Ovary (tissue), 10 donors: ENCODE measurements at places on chromosomes 13 and 19.

DNA sequence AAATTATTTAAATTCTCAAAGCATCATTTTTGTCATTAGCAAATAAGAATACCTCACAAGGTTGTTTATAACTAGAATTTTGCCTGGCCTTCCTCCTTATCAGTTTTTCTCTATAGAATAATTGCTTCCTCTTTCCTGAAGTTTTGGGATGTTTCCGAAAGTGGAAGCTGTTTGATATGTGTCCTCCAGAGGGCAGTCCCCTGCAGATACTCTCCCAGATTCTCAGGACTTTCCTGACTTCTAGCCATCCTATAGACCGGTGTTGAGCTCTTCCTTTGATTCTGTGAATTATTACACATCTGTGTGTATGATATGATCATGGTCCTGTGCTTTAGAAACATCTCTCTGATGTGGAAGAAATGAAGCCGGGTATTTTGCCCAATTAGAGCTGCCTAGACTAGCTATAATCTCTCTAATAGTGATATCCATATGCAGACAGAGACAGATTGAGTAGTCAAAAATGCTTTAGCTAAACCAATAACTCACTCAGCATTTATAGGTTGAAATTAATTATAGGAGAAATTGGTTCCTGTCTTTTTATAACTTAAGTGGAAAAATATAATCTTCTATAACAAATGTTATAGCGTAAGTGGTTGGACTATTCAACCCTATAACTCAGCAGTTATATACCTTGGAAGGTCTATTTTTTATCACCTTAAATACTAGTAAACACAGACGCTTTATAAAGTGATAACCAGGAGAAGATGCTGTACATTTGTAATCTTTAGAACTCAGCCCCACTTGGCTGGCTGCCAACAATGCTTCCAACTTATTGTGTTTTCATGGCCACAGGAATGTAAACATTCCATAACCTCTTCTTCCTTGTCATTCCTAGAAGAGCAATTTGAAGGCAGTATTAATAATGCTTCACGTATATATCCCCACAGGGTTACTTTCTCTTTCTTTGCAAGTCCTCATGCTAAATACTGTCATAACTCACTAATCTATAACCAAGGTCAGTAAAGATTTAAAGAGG, 201.0 kb upstream of the RXFP2 start:
- H3K36me3 ChIP-seq = no peaks in the 10 kb centered on the region
- no peak for DNase-seq
- no peak overlapping the region for H3K4me3 ChIP-seq
- no peak overlapping the region for H3K27ac ChIP-seq
- no peaks in the 10 kb centered on the region for H3K27me3 ChIP-seq

DNA sequence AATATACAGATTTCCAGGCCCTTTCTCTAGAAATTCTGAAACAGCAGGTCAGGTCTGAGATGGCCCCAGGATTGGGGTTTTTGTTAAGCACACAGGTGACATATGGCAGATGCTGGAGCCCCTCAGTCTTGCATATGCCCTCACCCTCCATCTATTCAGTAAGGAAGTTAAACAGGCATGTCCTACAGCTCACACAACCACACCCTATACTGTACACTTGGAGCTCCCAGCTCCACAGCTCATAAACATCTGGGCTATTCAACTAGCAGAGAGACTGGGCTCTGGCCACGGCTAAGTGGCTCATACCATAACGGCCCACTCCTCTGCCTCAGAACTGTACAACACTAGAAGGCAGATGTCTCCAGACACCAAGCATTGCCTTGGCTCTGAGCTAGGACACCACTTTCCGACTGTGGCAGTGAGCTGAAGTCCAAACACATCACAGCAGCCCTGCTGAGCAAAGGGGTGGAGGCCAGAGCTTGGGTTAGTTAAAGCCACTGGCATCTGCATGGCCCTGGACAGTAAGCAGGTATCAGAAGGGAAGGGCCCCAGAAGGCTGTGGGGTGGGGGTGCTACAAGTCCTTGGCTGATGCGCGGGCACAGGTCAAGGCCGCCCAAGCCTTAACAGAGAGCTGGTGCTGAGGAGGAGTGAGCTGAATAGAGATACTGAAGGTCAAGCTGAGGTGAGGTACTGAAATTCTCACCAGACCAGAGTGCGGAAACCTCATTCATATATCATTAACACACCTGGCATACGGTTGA, 79.1 kb downstream of the ABCC4 start:
- no peak for DNase-seq
- no peaks in the 10 kb centered on the region for H3K27me3 ChIP-seq
- H3K4me1 ChIP-seq = peaks cover 1% of the 10 kb centered on the region

DNA sequence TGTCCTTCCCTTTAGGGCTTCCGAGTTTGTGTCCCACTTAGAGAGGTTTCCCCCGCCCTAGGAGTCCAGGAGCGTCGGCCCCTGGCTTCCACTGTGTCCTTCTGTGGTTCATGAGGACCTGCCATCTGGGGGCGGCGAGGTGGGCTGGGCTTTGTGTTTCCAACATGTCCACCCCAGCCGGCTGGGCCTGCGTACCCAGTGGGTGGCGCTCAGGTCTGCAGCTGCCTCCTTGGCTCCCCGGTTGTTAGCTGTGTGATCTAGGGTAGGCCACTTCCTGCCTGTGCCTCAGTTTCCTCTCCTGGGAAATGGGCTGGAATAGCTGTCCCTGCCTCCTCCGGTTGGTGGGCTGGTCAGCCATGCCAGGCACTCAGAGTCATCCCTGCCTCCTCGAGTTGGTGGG, 28.4 kb downstream of the KDM4B start:
- DNase-seq = no peak
- no peak overlapping the region for H3K4me3 ChIP-seq
- H3K27me3 ChIP-seq = no peaks in the 10 kb centered on the region
- H3K27ac ChIP-seq = no peak overlapping the region
- H3K4me1 ChIP-seq = no peaks in the 10 kb centered on the region

DNA sequence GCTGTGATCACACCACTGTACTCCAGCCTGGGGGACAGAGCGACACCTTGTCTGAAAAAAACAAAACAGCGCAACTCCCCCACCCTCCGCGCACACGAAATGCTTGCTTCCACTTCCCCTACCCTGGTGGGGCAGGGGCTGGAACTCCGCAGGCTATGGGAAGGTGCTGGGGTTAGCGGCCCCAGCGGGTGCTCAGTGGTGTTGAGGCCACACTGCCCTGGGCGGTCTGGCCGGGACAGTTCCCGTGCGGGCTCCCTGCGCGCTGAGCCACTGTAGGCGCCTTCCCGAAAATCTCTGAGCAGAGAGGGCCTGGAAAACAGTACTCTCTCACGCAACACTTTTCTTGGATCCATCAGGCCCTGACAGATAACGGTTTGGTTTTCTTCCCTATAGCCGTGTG, 1.1 kb upstream of the WTIP start:
- peaks cover 9% of the 10 kb centered on the region for H3K4me1 ChIP-seq
- DNase-seq = no peak
- no peak overlapping the region for H3K4me3 ChIP-seq
- H3K27ac ChIP-seq = peak overlapping the region; percentile 86
- no peaks in the 10 kb centered on the region for H3K27me3 ChIP-seq
- no peaks in the 10 kb centered on the region for H3K36me3 ChIP-seq

GRCh38 chr19:610801-611480, 21.3 kb downstream of the HCN2 start:
- H3K27me3 ChIP-seq = no peaks in the 10 kb centered on the region
- peak overlapping the region; percentile 7 for H3K4me3 ChIP-seq
- peak; percentile 52 for DNase-seq
- no peaks in the 10 kb centered on the region for H3K36me3 ChIP-seq

GRCh38 chr19:8648240-8648639, 17.8 kb downstream of the NFILZ start:
- no peak overlapping the region for H3K4me3 ChIP-seq
- H3K27ac ChIP-seq = no peak overlapping the region
- H3K36me3 ChIP-seq = no peaks in the 10 kb centered on the region
- H3K4me1 ChIP-seq = no peaks in the 10 kb centered on the region

- H3K27ac ChIP-seq = no peak overlapping the region
- no peaks in the 10 kb centered on the region for H3K36me3 ChIP-seq
- no peak overlapping the region for H3K4me3 ChIP-seq
- H3K27me3 ChIP-seq = no peaks in the 10 kb centered on the region
- DNase-seq = no peak
- no peaks in the 10 kb centered on the region for H3K4me1 ChIP-seq
These were observed 3.9 kb upstream of the OR10H3 start for GRCh38 chr19:15733895-15734294.

- H3K4me3 ChIP-seq = peak overlapping the region; percentile 17
- peaks cover 2% of the 10 kb centered on the region for H3K4me1 ChIP-seq
- no peaks in the 10 kb centered on the region for H3K36me3 ChIP-seq
- peak overlapping the region; percentile 71 for H3K27ac ChIP-seq
- DNase-seq = peak; percentile 83
These were observed 9.1 kb downstream of the GRIN3B start for GRCh38 chr19:1009041-1009980.

- H3K27ac ChIP-seq = no peak overlapping the region
- no peaks in the 10 kb centered on the region for H3K36me3 ChIP-seq
- DNase-seq = peak; percentile 7
- no peak overlapping the region for H3K4me3 ChIP-seq
These were observed 13.9 kb downstream of the TFDP1 start for GRCh38 chr13:113598481-113598880.

DNA sequence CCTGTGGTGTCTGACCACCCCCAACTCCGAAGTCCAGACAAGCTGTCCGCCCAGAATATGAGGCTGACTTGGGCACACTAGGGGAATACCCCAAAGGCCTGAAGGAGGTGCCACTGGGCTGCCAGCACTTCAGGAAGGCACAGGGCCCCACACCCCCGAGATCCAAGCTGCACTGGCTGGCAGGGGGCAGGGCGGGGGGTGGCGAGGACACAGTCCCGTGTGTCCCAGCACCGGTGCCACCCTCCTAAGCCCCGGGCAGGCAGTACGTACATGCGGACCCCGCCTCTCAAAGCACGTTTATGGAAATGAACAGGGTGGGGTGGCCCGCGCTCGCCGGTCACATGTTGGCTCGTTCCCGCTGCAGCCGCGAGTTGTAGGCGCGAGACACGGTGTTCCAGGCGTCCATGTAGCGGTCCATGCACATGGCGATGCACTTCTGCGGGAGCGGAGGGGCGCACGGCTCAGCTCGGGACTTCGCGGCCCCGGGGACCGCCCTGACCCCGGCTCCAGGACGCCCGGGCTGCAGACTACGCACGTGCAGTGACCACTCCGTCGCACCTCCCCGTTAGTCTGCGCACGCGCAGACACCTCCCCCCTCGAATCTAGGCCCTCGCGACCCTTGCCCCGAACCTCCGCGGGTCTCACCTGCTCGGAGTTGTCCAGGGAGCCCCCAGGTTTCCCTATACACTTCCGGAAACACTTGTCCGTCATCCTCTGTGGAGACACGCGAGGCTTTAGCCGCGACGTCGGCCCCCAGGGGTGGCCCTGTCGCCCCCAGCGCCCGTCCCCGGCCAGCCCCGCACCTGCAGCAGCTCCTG, 566 bp downstream of the TIMM13 start:
- H3K27ac ChIP-seq = peak overlapping the region; percentile 99
- H3K4me1 ChIP-seq = peaks cover 25% of the 10 kb centered on the region
- H3K36me3 ChIP-seq = no peaks in the 10 kb centered on the region
- H3K27me3 ChIP-seq = no peaks in the 10 kb centered on the region
- DNase-seq = no peak

- peak; percentile 88 for DNase-seq
- no peaks in the 10 kb centered on the region for H3K27me3 ChIP-seq
- H3K4me1 ChIP-seq = peaks cover 27% of the 10 kb centered on the region
- peak overlapping the region; percentile 96 for H3K27ac ChIP-seq
These were observed 1.6 kb downstream of the SIX5 start for GRCh38 chr19:45767410-45767880.

DNA sequence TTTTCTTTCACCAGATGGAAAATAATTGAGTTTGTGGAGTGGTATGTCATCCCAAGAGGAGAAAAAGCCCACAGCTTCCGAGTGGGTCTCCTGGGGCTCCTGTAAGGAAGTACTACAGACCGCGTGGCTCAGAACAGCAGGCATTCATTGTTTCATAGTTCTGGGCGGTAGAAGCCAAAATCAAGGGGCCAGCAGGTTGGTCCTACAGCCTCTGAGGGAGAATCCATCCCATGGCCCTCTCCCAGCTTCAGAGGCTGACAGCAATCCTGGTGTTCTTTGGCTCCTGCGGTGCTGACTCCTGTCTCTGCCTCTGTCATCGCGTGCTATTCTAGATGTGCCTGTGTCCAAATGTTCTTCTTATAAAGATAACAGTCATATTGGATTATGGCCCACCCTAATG, 362.6 kb downstream of the FGF14 start:
- H3K4me3 ChIP-seq = no peak overlapping the region
- DNase-seq = no peak

DNA sequence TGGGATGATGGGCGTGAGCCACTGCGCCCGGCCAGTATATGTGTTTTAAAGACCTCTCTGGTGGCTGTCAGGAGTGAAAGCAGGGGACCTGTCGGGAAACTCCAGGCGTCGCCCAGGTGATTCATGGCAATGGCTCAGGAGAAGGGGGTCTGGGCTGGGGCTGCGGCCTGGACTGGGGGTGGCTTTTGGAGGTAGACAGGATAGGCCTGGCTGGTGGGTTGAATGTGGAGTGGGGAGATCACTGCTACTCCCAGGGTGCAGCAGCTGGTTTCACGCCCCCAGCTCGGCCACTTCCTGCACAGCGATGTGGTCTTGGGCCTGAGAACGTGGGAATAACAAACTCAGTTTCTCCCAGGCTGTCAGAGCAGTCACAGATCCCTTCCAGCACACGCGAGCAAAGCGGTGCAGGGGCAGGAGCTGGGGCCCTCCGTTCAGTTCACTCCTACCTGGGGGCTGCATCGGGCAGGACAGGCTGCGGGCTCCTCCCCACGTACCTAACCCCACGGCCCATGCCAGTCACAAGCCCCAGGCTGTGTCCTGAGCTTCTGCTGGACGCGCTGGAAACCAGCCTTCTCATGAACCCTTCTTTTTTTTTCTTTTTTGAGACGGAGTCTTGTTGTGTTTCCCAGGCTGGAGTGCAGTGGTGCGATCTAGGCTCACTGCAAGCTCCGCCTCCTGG, 18.9 kb downstream of the KDM4B start:
- DNase-seq = peak; percentile 33
- H3K4me3 ChIP-seq = no peak overlapping the region
- H3K27ac ChIP-seq = no peak overlapping the region
- H3K4me1 ChIP-seq = peaks cover 28% of the 10 kb centered on the region
- H3K27me3 ChIP-seq = no peaks in the 10 kb centered on the region
- no peaks in the 10 kb centered on the region for H3K36me3 ChIP-seq

DNA sequence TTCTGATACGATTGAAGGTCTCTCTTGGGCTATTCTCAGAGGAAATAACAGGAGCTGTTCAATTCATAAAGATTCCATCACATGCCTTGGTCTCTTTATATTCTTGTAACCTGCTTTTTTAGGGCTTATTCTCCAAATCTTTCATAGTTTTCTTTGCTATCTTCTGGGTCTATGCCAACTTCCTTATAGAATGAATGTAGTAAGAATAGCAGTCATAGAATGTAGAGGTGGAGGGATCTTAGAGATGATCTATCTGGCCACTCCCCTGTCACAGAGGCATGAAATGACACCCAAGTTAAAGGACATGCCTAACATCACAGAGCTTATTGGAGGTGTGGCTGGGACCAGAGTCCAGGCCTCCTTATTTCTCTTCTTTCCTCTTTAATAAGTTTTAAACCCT, 13.2 kb downstream of the LCP1 start:
- no peaks in the 10 kb centered on the region for H3K27me3 ChIP-seq
- DNase-seq = no peak
- no peaks in the 10 kb centered on the region for H3K36me3 ChIP-seq
- H3K4me1 ChIP-seq = no peaks in the 10 kb centered on the region
- H3K27ac ChIP-seq = no peak overlapping the region
- no peak overlapping the region for H3K4me3 ChIP-seq

- DNase-seq = no peak
- H3K27me3 ChIP-seq = no peaks in the 10 kb centered on the region
- H3K27ac ChIP-seq = no peak overlapping the region
- H3K4me1 ChIP-seq = no peaks in the 10 kb centered on the region
These were observed 2695.8 kb downstream of the PCDH9 start for GRCh38 chr13:64534302-64534701.
